ENCODE measurements at places on chromosomes 1 and 21. TPM values are rescaled to one million over a fixed set of nuclear protein-coding genes. Genes with fewer than 3 reads are reported as not detected.

DNA sequence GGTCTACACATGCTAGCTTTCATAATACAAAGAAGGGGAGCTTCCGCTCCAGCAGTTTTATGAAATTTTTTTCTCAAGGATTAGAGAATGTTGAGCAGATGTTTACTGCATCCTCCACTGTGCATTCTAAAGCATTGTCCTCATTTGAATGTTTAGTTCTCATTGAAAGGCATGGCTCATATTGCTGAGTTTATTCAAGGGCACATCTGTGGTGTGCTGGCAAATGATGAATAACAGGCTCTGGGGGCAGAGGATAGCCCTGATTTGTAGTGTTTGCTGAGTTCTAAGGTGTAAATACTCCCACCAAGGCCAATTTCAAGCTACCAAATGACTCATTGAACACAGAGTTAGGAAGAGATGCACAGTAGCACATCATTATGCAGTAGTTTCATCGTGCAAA, 303.2 kb upstream of the FAM78B start:
- no peak for DNase-seq

DNA sequence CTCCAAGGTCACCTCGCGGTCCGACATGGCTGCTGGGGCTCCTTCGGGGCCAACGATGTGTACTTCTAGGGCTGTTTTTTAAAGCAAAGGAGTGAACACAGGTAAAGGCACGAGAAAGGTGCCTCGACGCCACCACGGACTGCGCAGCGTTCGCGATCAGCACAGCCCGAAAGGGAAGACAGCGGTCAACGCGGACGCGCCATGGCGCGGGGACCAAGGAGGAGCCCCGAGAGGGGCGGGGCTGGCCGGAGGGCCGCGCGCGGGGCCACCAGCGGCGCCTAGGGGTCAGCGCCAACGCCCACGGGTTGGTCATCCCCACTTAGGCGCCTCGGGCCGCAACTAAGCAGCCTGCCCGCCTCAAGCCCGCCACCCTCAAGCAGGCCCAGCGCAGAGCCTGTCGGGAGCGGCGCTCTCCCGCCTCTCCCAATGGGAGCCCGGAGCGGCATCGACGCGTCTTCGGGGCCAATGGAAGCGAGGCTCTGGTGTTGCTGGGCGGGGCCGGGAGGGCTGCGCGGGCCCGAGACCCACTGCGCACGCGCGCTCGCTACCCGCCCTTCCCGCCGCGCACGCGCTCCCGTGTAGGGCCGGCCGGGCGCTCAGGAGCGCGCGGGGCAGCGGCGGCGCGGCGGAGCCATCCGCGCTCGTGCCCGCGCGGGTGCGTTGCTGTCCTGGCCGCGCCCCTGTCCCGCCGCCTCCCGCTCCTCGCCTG, at the start of gene DIP2A:
TSS of gene DIP2A (plus strand) at position 577 of the 709 bp plus-strand sequence. CDS start 241 bp downstream, outside the sequence.
- DNase-seq = peak; percentile 98

- no peak for DNase-seq
These were observed 650 bp downstream of the TNFAIP8L2 start for GRCh38 chr1:151157067-151157531.

- no peak for DNase-seq
These were observed 392.7 kb downstream of the MATN1 start for GRCh38 chr1:30330644-30331043.

- no peak for DNase-seq
These were observed 126.2 kb downstream of the RASAL2 start for GRCh38 chr1:178220094-178220493.

GRCh38 chr1:68223687-68224086, 8.6 kb downstream of the WLS start:
- no peak for DNase-seq

GRCh38 chr1:86184426-86184825, 27.9 kb upstream of the COL24A1 start:
- no peak for DNase-seq

DNA sequence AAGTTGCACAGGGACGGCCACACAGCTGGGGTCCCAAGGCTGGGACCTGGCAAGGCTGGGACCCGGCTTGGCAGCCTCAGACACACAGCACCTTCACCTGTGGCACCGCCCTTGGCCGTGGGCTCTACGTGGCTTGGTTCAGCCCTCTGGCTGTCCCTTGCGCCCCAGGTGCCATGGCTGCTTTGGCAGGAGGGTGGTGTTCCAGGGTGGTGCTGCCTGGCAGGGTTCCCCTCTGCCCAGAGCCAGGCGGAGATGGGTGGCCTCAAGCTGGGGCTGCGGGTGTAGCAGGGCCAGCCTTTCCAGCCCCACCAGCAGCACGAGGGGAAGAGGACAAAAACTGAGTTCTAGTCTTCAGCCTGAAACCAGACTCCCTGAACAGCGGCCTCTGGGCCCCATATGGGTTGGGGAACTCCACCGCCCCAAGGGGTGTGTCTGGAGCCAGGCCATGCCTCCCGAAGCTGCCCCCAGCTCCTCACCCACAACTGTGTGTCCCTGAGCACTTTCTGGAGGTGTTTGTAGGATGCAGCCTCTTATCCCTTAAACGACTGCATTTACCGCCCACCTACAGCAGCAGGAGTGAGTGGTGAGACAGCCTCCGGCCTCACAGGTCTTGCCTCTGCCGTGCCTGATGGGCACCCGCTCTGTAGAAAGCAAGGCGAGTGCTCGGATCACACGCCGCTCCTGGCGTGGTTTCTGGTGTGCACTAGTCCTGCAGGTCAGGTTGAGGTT, 92.3 kb downstream of the PDE9A start:
- DNase-seq = no peak

- DNase-seq = no peak
These were observed 9.0 kb downstream of the PRDX1 start for GRCh38 chr1:45512641-45513054.

- DNase-seq = peak; percentile 19
These were observed 30.8 kb upstream of the RPTN start for GRCh38 chr1:152189657-152190442.

- no peak for DNase-seq
These were observed 12.3 kb downstream of the REG4 start for GRCh38 chr1:119799003-119799402.

DNA sequence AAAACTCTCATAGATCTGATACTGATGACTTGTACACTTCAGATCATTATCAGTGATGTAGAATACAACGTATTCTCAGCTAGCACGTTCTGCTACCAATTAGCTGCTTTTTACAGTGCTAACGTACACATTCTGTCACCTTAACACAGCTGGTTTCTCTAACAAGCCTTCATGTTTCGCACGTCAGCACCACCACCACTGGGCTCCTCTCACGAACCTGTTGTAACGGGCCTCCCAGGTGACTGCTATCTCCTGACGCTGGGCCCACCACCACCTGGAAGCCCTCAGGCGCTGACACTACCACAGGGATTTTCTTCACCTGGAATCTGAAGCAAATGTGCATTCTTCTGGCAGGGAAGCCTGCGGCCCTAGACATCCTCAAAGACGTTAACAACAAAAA, 19.8 kb downstream of the TOMM20 start:
- DNase-seq = no peak

- no peak for DNase-seq
These were observed 151.6 kb upstream of the UBE2U start for GRCh38 chr1:64051796-64052195.

DNA sequence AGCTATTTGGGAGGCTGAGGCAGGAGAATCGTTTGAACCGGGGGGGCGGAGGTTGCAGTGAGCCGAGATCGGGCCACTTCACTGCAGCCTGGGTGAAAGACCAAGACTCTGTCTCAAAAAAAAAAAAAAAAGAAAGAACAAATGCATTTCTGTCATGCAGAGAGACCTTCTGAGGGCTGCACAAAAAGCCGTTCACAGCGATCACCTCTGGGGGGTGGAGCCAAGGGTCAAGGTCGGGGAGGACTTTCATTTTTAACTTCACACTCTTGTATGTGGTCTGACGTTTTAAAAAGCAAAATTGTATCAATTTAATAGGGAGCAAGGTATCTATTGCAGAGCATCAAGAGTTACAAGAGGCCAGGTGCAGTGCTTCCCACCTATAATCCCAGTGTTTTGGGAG, 26.6 kb upstream of the CLDN14 start:
- DNase-seq = no peak

DNA sequence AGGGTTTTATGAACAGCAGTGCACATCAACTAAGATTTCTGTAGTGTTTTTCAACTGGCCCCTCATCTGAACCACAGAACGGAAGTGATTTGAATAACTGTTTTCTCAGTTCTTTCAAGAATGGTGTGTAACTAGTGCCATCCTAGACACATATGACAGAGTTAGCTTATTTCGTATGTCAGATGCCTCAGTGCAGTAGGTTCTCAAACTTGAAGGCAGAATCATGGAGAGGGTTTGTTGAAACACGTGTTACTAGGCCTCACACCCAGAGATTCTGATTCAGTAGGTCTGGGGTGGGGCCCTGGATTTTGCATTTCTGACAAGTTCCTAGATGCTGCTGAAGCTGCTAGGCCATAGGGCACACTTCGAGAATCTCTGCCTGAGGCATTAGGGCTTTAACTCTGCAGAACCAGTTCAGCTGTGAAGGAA, 49.0 kb downstream of the SCCPDH start:
- DNase-seq = no peak

GRCh38 chr1:206753141-206753540, 17.4 kb upstream of the IL19 start:
- no peak for DNase-seq

DNA sequence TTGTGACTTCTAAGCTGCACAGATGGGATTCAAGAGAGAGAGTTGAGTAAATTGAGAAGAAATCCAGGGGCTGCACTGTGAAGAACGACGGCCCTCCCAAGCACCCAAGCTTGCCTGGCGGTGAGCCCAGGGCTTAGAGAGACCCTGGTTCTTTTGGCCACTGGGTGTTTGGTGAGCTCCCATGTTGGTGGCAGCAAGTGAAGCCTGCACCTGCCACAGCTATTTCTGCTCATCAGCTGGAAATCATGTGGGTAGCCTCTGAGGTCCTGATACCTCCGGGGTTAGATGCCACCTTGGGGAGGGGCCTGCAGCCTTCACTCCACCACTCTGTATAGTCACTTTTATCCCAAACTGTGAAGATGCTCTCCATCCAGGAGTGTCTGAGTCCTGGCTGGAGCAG, 6.2 kb upstream of the BTG2 start:
- DNase-seq = no peak

DNA sequence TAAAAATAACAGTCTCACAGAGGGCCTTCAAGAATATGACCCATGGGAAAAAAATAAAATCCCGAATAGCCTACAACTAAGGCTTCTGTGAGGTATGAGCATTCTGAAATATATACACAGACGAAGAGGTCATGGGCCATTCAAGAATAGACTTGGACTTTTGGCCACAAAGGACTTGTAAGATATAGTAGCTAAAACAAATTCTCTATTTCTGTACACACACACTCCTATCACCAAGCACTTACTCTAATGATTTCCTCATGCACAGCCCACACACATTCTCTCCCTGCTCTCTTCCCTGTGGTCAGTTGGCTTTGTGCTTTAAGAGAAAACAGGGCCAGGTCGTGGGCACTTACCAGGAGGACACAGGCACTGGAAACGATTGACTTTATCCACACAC, 69.7 kb upstream of the ADAM30 start:
- DNase-seq = no peak

DNA sequence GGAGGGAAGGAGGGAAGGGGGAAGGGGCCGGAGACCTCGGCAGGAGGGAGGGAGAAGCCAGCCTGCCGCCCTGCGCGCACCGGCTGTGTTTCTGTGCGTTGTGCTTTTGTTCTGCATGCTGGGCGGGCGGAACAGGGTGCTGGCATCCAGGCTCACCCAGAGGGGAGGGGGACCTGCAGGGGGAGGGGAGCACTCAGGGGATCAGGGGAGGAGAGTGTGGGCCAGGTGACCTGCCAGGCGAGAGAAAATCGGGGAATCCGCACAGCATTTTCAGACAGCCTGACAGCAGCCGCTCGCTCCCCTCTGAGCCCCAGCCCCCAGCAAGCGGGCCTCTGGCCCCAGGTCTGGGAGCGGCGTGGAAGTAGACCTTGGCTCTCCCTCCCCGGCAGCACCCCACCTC, 54.7 kb downstream of the RIPK4 start:
- no peak for DNase-seq

GRCh38 chr1:77831566-77831965, 52.1 kb downstream of the MIGA1 start:
- no peak for DNase-seq

DNA sequence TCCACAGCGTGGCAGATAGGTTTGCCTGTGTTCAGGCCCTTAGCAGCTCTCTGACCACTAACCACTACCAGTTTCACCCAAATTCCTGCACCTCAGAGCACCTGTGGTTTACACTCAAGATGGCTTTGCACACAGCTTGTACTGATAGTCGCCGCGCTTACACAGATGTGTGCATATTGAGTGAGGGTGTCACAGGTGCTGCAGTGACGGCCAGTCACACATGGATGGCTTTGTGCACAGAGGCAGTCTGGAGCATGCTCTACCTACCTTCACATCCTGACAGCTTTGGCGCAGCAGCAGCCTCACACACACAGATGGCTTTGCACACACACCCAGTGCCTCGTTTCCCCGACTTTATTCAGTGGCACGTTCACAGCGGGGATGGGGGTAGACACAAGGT, 7.5 kb downstream of the DMAP1 start:
- DNase-seq = no peak

- no peak for DNase-seq
These were observed 55.7 kb downstream of the MRPL39 start for GRCh38 chr21:25551569-25551968.

GRCh38 chr1:196690582-196690981, 38.7 kb downstream of the CFH start:
- no peak for DNase-seq

Gene CIART
- polyA plus RNA-seq = 13.0 TPM

Gene OR2L5
- polyA plus RNA-seq = not detected

Gene ZNF593OS
- 0.75 TPM for polyA plus RNA-seq

Gene C8A
- not detected for polyA plus RNA-seq

Gene LYPD8
- polyA plus RNA-seq = not detected

Gene LDLRAP1
- polyA plus RNA-seq = 18.1 TPM

Gene DISP3
- polyA plus RNA-seq = 0.89 TPM

Gene GNL2
- polyA plus RNA-seq = 62.6 TPM

Gene NUP210L
- polyA plus RNA-seq = 0.09 TPM
